ENCODE measurements at places on chromosomes 3 and 15.

DNA sequence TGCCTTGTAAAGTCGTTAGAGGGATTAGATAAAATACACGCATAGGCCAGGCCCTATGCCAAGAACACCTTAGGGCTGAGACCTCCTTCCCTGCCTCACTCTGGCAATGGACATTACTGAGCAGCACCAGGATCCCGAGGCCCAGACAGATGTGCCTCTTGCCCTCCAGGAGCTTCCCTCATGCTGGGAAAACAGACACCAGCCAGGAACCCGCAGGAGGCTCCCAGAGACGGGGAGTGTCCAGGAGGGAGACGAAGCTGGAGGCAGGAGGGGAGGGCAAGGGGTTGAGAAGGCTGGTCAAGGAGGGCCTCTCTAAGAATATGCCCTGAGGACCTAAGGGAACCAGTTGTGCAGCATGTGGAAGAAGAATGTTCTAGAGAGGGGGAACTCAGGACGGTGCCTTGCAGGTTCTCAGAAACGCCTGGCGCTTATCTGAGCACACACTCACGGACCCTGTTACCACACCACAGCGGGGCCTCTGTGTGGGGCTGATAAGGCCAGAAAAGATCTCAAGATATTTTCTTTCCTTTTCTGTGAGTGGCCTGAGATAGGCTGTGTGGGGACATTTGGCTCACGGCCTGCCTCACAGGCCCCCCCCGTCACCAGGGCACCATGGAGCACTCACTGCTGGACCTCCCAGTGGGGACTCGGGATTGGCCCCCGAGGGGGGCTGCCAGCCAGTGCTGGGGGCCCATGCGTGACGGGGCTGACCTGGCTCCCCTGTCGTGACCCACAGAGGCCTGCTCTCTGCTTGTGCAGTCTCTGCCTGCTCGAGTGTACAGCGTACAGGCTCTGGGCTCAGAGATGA, 22.0 kb upstream of the CYP11A1 start:
- no peak for DNase-seq

- no peak for DNase-seq
These were observed 65.4 kb upstream of the TBC1D23 start for GRCh38 chr3:100195375-100195774.

DNA sequence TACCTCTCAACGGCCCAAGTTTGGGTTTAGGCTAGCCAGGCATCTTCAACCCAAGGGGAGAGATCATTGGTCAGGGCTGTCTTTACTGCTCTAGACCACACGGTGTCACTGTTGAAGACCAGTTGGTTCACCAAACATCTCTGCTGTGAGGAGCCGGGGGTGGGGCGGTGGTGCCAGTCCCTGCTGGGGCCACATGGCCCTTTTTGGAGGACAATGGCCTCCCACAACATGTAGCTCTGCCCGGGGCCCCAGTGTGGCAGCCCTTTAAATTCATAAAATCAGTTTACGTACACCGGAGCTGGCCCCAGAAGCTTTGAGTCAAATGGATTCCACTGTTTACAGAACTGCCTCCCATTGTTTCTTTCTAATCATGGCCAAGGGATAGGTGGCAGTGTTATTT, 19.1 kb upstream of the TM4SF18 start:
- DNase-seq: no peak

- DNase-seq: no peak
These were observed 238.4 kb upstream of the UMPS start for GRCh38 chr3:124491875-124492274.

DNA sequence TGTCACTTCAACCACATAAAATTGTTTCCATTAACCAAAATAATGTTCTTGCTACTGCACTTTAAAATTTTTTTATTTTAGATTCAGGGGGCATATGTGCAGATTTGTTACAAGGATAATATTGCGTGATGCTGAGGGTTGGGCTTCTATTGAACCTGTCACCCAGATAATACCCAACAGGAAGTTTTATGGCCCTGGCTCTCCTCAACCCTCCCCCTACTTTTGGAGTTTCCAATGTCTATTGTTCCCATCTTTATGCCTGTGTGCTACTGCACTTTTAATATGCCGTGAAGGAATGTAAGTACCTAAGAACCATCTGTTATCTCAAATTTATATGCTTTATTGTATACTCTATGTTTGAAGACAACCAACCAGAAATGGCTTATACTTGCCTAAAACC, 42.0 kb upstream of the IMPG2 start:
- DNase-seq: no peak

DNA sequence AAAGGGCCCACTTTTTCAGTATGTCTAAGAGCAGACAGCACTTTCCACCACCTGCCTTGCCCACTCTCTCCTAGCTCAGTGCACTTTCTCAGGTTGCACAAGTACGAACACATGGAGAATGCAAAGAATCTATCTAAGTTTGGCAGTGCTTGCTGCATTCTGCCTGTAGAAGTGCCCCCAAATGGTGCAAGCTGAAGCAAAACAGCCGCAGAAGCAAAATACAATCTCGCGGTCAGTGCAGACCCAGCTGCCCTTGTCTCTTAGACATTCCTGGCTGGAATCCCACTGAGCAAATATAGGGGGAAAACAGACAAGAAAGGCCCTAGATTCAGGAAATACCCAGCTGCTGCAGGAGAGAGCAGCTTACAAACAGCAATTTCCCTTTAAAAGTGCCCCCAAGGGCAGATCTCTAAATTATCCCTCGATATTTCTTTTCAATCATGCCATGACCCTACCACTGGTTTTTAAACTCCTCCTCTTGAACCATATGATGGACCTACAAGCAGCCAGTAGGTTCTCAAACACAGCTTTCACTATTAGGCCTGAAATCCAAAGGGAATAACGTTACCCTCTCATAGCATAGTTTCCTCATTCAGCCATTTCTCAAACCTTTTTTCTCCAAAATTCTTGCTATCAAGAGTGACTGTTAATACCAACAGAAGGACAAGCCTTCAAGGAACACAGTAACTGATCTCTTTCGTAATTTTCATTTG, 67.0 kb downstream of the TNIK start:
- DNase-seq: peak; percentile 61

- peak; percentile 85 for DNase-seq
These were observed 16.5 kb downstream of the SEMA3G start for GRCh38 chr3:52428151-52429005.

GRCh38 chr3:113678773-113679172, 17.7 kb downstream of the USF3 start:
- DNase-seq: no peak

DNA sequence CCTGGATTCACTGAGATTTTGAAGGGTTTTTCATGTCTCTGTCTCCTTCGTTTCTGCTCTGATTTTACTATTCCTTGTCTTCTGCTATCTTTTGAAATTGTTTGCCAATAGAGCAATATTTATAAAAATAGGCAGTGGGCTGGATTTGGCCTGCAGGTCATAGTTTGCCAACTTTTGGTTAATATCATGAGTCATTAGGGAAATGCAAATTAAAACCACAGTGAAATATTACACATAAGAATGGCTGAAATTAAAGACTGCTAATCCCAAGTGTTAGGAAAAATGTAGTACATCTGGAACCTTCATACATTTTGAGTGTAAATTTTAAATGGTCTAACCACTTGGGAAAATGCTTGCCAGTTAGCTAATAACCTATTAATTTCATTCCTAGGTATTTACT, 56.3 kb downstream of the ABI3BP start:
- DNase-seq: no peak

GRCh38 chr3:72618739-72619138, 229.5 kb downstream of the SHQ1 start:
- peak; percentile 66 for DNase-seq

- DNase-seq: no peak
These were observed 129.2 kb upstream of the SUCLG2 start for GRCh38 chr3:67783281-67784250.
